T follicular helper cell (primary cell): ENCODE measurements at places on chromosomes 4 and X.
A peak's percentile ranks its signal among the peaks of the same experiment; 100 is the strongest.

DNA sequence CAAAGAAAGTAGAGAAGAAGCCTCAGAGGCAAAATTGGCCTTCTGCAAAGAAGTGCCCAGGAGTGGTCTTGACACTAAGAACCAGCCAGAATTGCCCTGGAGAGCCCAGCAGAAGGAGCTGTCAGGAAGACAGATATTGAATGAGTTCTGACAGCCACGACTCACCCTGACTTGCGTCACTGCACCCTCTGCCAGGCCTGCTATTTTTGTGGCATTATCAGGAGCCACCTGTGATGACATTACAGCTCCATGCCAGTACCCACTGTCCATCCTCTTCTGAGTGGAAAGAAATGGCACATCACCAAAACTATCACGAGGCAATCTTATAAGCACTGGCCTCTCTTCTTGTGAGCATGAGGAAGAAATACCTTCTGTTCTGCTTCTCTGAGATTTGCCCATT lies 67.7 kb downstream of the SMIM20 start:
- no peak for DNase-seq

DNA sequence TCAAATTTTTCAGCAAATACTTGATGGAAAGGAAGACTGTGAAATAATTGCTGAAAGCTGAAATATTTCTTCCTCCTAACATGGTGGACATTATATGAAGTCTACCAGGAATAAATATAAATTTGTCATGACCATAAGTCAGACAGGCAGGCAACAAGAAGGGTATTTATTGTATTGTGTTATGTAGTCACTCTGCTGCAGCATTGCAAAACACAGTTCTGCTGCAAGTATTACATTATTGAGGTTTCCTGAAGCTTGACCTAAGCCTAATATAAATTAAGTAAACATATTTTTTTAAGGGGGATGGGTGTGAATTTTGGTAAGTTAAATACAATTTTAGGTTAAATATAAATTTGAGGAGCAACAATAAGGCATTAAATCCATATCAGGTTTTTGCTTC lies 60.2 kb upstream of the MAOA start:
- no peak for DNase-seq

DNA sequence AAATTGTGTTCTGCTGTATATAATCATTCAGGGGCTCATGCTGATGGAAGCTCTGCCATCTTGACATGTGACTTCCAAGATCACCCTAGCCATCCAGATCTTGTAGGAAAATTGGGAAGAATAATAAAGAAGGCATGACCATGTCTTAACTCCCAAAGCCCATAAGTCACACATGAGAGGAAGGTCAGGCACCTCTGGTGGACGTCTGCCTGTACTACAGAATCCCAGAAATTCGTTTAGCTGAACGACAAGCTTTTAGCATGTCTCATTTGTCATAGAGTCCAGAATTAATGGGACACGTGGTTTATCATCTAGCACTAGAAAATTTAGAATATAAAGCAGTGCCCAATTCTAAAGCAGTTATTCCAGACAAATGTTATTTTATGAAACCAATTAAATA lies 212.7 kb downstream of the CENPC start:
- DNase-seq, result no peak

DNA sequence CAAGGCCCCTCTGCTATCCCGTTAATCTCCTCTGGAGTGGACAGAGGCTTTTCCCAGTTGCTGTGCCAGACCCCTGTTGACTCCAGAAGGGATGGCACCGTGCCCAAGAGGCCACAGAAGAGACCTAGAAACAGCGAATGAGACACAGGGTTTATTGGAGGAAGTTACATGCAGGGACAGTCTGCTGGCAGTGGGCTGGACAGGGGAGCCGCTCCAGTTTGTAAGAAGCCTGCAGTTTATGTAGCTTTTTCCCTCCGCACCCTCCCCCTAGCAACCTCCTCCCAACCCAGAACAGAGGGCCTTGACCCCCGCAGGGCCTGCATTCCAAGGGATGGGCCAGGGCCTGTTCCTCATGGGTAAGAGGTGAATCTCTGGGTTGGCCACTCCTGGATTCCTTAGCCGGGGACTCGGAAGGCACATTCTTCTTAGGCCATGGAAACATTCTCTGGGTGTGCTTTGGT lies 216.8 kb upstream of the PSAPL1 start:
- no peak for DNase-seq

DNA sequence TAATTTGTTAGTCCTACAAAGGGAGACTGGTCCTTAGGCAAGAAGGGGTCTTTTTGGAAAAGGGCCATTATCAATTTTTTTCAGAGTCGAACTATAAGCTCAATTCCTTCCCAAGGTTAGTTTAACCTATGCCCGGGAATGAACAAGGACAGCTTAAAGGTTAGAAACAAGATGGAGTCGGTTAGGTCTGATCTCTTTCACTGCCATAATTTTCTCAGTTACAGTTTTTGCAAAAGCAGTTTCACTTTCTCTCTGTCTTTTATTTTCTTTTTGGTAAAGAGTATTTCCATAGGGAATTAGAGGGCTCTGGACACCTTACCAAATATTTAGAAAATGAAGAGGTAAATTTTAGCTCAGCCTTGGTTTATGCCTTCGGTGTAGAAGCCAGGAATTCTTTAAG lies 64.1 kb downstream of the TRIM2 start:
- DNase-seq, result no peak

DNA sequence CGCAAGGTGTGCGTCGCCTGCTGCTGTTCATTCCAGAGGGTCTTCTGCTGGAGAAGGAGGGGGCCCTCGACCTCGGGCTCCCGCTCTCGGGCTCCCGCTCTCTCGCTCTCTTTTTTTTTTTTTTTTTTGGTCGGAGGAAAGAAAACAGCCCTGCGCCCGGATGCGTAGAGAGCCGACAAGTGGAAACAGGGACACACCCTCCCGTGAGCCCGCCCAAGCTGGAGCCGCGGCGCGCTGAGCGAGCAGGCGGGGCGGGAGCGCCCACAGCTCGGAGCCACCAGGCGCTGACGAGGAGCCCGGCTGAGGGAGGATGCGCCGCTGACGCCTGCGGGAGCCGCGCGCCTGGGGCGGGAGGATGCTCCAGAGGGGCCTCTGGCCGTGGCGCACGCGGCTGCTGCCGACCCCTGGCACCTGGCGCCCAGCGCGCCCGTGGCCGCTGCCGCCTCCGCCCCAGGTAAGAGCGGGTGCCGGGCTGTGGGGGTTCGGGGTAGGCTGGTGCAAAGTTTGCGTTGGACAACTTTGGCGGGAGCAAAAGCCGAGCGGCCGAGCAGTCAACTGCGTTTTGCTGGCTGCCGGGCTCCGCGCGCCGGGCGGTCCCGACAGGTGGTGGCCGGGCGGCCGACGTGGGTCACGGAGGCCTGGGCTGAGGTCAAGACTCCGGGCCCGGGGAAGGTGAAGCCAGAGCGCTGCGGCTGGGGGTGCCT lies at the start of gene MCUB:
Gene MCUB (plus strand): TSS at position 264 of the 704 bp plus-strand sequence. CDS start 92 bp downstream, at position 356.
- peak; percentile 90 for DNase-seq

GRCh38 chr4:75735525-75735924 lies 11.1 kb downstream of the USO1 start:
- DNase-seq, result no peak

DNA sequence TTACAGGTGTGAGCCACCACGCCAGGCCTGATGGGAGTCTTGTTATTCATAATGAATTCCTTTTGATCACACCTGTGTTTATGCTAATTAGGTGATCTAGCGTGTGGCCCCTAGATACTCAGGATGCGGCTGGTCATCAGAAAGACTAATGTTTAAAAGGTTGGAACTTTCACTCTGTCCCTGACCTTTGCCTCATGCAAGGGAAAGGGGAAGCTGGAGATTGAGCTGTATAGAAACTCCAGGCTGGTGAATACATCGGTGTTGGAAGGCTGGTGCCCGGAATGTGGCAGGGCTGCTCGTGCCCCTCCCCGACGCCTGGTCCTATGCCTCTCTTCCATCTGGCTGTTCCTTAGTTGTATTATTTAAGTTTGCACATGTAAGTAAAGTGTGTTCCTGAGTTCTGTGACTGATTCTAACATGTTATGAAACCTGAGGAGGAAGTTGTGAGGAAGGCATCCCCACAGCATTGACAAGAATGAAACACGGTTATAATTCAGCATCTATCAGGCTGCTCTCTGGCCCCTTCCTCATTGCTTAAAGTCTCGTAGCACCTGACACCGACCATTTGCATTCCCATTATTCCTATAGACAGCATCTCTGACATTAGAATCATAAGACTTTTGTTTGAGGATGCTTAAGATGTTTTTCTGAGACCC lies 28.9 kb downstream of the CASP3 start:
- no peak for DNase-seq

- no peak for DNase-seq
Measured at GRCh38 chr4:107825072-107825824, 516 bp downstream of the SGMS2 start.

- DNase-seq, result no peak
Measured at GRCh38 chr4:171779301-171779700, 33.9 kb upstream of the GALNTL6 start.

- no peak for DNase-seq
Measured at GRCh38 chrX:8864161-8864560, 63.0 kb upstream of the FAM9A start.

GRCh38 chrX:154419189-154419588 lies 7.8 kb downstream of the TAFAZZIN start:
- DNase-seq, result no peak

GRCh38 chrX:115018944-115019343 lies 1.5 kb upstream of the IL13RA2 start:
- no peak for DNase-seq

- no peak for DNase-seq
Measured at GRCh38 chr4:52979020-52979419, 116.9 kb downstream of the RASL11B start.

GRCh38 chr4:156794863-156795262 lies 176.7 kb downstream of the PDGFC start:
- no peak for DNase-seq

DNA sequence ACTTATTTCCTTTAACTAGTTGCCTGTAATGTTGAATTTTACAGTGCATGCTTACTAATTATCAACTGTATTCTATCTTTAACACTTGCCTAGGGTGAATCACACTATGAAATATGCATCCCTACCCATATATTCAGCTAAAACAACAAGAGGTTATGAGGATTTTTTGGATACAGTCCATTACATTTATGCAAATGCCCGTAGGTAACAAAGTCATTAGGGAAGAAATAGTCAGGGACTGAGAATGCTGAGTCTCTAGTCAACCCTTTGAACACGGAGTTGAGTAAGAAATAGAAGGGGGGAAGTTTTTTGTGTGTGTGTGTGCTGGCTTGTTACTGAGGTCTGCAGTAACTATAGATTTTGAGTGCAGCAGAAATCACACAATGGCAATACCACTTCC lies 26.1 kb upstream of the CBLL2 start:
- no peak for DNase-seq

DNA sequence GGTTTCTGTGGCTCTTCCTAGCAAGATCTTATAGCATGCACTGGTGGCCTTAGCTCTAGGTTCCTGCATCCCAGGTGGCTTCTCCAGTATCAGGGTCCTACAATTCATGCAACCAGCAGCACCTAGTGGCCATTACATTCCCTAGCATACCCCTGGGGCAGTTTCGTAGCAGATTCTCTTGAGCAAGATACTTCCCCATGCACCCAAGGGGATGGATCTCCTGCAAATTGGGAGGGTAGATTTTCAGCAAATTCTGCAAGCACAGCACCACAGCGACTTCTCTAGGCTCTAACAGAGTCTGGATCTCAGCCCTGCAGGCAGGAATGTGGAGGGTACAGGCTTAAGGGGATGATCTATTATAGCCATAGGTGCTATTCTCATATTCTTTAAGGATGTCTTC lies 13.1 kb upstream of the SLC9B1 start:
- no peak for DNase-seq

DNA sequence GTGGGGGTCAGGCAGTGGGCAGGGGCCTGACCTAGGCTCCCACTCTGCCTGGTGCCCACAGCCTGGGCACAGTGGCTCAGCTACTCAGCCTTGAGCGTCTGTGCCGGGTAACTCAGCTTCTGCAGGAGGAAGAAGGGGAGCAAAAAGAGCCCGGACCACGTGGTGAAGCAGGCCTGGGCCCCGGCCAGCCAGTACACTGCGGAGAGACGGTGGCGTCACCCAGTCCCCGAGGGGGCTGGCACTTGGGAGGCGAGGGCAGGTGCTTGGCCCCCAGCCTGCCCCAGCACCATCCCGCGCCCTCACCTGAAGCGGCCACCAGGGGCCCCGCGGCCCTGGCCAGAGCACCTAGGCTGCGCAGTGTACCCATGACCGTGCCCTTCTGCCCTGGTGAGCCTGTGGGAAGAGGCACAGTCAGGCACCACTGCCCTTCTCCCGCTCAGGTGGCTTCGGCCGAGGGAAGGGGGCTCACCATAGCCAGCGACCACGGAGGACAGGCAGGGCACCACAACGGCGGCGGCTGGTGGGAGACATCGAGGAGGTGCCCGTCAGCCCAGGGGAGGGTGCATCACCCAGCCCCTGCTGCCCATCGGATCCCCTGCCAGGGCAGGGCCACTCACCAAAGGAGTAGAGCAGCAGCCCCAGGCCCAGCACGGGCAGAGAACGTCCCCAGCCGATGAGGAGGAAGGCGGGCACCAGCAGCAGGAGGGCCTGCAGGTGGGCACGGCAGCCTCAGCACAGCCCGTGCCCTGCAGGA lies 32.3 kb downstream of the NOP14 start:
- no peak for DNase-seq

- no peak for DNase-seq
Measured at GRCh38 chrX:41474726-41475100, 27.6 kb downstream of the NYX start.
